ENCODE measurements at places on chromosomes 2 and 18. TPM values are rescaled to one million over a fixed set of nuclear protein-coding genes. Genes with fewer than 3 reads are reported as not detected.

The KCNJ3 gene
- 0.35 TPM for polyA plus RNA-seq

- no peak for DNase-seq
Observed at GRCh38 chr2:30223413-30223874, 7.9 kb upstream of the LBH start.

DNA sequence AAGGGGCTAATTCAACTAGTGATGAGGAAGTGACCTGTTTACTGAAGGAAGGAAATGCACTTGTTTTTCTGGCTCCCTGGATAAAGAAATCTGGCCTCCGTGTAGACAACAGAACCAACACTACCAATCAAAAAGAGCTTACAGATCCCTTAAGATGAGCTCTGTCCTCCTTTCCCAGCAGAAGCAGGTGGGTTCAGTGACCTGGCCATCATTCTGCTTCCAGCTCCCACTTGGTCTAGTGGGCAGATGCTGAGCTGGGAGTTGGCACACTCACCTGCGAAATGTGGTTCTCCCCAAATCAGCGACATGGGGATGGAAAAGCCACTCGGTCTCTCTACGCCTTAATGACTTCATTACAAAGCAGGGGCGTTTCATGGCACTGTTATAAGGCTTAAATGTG, 132.6 kb downstream of the AFF3 start:
- DNase-seq = no peak

DNA sequence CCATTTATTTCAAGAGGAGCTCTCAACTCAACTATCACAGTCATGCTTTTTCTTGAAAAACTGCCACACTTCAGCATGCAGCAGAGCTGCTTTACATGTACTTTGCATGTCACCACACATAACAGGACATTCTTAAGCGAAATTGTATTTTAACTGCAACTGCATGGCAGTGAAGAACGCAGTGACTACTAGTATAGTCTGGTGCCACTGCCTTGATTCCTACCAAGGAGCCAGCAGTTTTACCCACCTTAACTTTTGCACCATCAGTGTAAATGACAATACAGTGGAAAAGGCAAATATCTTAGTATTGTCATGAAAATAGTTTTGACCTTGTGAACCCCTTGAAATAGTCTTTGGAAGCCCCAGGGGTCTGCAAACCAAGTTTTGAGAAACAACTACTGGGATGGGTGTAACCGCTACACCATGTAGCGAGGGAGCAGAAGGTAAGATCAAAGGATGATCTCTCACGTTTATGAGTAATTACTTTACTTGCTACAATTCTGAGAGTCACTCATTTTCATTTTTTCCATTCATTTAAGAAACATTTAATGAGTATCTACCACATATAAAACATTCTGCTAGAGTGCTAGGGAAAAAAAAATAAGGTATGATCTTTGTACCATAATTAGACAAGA, 32.3 kb upstream of the MPP4 start:
- DNase-seq = no peak

- DNase-seq = no peak
Observed at GRCh38 chr18:46950064-46950656, 32.8 kb downstream of the KATNAL2 start.

The PROM2 gene
- polyA plus RNA-seq = 14.5 TPM
